NCI-H510A treated with DMSO at 0.1 percent for 48 hours (cell line): ENCODE measurements at places on chromosomes 16 and 17.

GRCh38 chr16:31050280-31051030 lies 17.1 kb downstream of the STX4 start:
- no peak for DNase-seq

DNA sequence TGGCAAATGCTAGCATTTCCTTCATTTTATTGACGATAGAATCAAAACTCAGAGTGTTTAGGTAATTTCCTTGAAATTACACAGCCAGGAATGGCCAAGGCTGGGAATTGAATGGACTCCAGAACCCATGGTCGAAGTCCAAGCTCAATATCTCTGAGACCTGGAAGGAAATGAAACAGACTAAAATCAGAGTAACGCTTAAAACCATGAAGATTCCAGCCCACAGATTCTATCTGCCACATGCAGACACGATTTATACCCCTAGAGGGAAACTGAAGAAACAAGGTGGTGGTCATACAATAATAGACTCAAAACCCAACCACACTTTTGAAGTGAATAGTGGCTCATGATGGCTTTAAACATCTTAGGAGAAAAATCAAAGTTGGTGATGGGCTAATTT lies 95.6 kb downstream of the PRKCA start:
- no peak for DNase-seq

DNA sequence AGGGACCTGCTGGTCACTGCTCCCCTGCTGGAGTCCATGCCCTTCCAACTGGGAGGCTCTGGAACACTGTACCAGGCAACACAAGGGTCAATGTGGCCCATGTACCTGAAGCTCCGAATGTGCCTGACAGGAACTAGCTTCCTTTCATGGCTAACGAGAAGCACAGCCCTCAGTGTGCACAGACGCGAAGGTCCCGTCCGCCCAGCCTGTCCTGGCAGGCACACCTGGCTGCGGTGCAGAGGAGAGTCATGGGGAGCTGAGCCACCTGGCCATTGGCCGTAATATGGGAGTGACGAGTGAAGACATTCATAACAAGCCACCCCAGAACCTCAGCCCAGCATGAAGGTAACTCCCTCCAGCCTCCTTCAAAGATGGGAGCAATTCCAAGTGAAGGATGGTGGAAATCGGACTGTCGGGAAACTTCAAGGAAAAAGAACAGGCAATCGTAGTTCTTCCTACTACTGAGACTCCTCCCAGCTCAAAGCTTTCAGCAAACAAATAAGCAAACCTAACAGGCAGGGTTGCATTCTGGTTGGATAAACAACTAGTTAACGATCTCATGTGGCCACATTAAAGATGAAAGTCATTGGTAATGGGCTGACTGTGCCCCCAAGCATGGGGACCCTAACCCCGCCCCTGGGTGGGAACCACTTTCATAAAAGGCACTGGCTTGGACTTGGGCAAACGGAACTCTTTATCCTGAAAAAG lies 13.2 kb downstream of the TMEM11 start:
- no peak for DNase-seq

GRCh38 chr16:58249388-58249779 lies 45.4 kb downstream of the PRSS54 start:
- DNase-seq = no peak
